ENCODE measurements at places on chromosomes 7 and 10. TPM values are rescaled to one million over a fixed set of nuclear protein-coding genes. Genes with fewer than 3 reads are reported as not detected.

Gene DRGX
- not detected for total RNA-seq

Gene GSTO1
- total RNA-seq: 112 TPM

Gene SPDYE6
- total RNA-seq: not detected

Gene CRYGN
- total RNA-seq: not detected

Gene CPSF4
- 70.2 TPM for total RNA-seq

Gene GATA3
- total RNA-seq: 59.5 TPM

Gene UCMA
- not detected for total RNA-seq

Gene WNT16
- not detected for total RNA-seq

Gene ACSL5
- total RNA-seq: 71.8 TPM

Gene CUEDC2
- 61.7 TPM for total RNA-seq

Gene COL13A1
- not detected for total RNA-seq

Gene MAGI2
- total RNA-seq: 0.07 TPM

Gene ODAD2
- total RNA-seq: not detected

Gene OR2A5
- not detected for total RNA-seq

Gene CNOT4
- 27.3 TPM for total RNA-seq

Gene PRF1
- total RNA-seq: 132 TPM

Gene LRRN3
- total RNA-seq: 127 TPM

Gene RNF32
- 3.7 TPM for total RNA-seq

Gene SLC26A4
- total RNA-seq: 17.4 TPM

Gene AOAH
- 20.8 TPM for total RNA-seq

Gene NKX1-2
- not detected for total RNA-seq

Gene TMEM213
- 4.6 TPM for total RNA-seq

Gene TSPAN12
- 0.39 TPM for total RNA-seq

Gene PLAU
- 1.1 TPM for total RNA-seq

Gene ARHGEF35
- total RNA-seq: 3.6 TPM

Gene PLAC9
- total RNA-seq: not detected

Gene PTN
- not detected for total RNA-seq

Gene ELN
- not detected for total RNA-seq

Gene MMP21
- 0.24 TPM for total RNA-seq

All from T-helper 1 cell treated with Interleukin-12 subunit alpha and Interleukin-12 subunit beta and Interleukin-4 antibody, amounts not matched to agents 30 ng/mL and 1 ng/mL, for 36 hours (primary cell).